ENCODE measurements at places on chromosomes 1 and 21. TPM values are rescaled to one million over a fixed set of nuclear protein-coding genes. Genes with fewer than 3 reads are reported as not detected.

The IL22RA1 gene
- total RNA-seq: not detected

The S100A7A gene
- not detected for total RNA-seq

The CASQ1 gene
- not detected for total RNA-seq

The RCAN1 gene
- 31.8 TPM for total RNA-seq

The ACTN2 gene
- 5.4 TPM for total RNA-seq

The FCER1G gene
- total RNA-seq: not detected

The KIF26B gene
- total RNA-seq: 0.65 TPM

The HAO2 gene
- total RNA-seq: not detected

The GADD45A gene
- total RNA-seq: 55.2 TPM

The MMP23B gene
- 15.7 TPM for total RNA-seq

The C1orf21 gene
- 3.4 TPM for total RNA-seq

The CACNA1S gene
- not detected for total RNA-seq

The SPATA6 gene
- 6.5 TPM for total RNA-seq

The HRNR gene
- not detected for total RNA-seq

The RIPPLY3 gene
- total RNA-seq: not detected
